Breast epithelium (tissue), 4 donors: ENCODE measurements at places on chromosomes 2 and 18.

GRCh38 chr2:209324281-209324680 lies 99.6 kb upstream of the MAP2 start:
- no peaks in the 10 kb centered on the region for H3K27me3 ChIP-seq
- DNase-seq, result no peak
- H3K36me3 ChIP-seq, result no peaks in the 10 kb centered on the region
- H3K4me1 ChIP-seq, result no peaks in the 10 kb centered on the region
- no peak overlapping the region for H3K27ac ChIP-seq
- H3K4me3 ChIP-seq, result no peak overlapping the region

GRCh38 chr2:11904029-11904428 lies 157.6 kb downstream of the LPIN1 start:
- no peaks in the 10 kb centered on the region for H3K36me3 ChIP-seq
- H3K4me1 ChIP-seq, result no peaks in the 10 kb centered on the region
- H3K4me3 ChIP-seq, result no peak overlapping the region
- no peaks in the 10 kb centered on the region for H3K27me3 ChIP-seq
- DNase-seq, result no peak

GRCh38 chr2:215218587-215219577 lies 80.5 kb upstream of the ABCA12 start:
- peak overlapping the region; percentile 20 for H3K27ac ChIP-seq
- H3K27me3 ChIP-seq, result no peaks in the 10 kb centered on the region
- no peak overlapping the region for H3K4me3 ChIP-seq
- H3K36me3 ChIP-seq, result no peaks in the 10 kb centered on the region
- no peak for DNase-seq

GRCh38 chr18:47260924-47261701 lies 9.7 kb upstream of the SKOR2 start:
- no peak for DNase-seq
- H3K36me3 ChIP-seq, result no peaks in the 10 kb centered on the region
- no peak overlapping the region for H3K27ac ChIP-seq
- H3K4me1 ChIP-seq, result no peaks in the 10 kb centered on the region

DNA sequence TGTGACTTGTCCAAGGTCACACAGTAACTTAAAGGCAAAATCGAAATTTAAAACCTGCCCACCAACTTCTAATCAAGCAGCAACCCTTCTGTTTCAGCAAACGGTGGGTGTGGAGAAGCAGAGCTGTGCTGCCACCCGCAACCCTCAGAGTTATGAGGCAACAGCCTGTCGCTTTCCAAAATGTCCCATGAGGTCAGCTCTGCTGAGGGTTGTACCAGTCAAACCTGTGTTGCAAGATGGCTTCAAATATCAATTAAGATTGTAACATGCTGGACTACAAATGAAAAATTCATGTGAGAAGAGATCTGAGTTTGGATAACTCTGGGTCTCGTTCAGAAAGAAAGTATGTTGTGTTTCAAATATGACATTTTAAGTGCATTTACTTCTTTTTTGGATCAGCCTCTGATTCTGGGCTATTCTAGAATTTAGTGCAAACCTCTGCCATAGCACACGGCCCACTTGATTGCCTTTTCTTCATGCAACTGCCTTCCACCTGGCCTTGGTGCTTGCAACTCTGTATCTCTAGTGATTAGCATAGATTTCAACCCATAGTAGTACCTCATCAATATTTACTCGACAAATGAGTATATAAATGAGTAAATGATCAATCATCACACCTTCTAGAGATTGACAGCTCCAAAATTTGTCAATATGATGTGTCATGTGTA lies 69.3 kb downstream of the TIMM21 start:
- H3K4me1 ChIP-seq, result peaks cover 3% of the 10 kb centered on the region
- H3K27me3 ChIP-seq, result no peaks in the 10 kb centered on the region
- H3K36me3 ChIP-seq, result no peaks in the 10 kb centered on the region
- H3K4me3 ChIP-seq, result no peak overlapping the region
- H3K27ac ChIP-seq, result no peak overlapping the region

- H3K27ac ChIP-seq, result peak overlapping the region; percentile 9
- H3K27me3 ChIP-seq, result no peaks in the 10 kb centered on the region
- no peak for DNase-seq
- H3K36me3 ChIP-seq, result no peaks in the 10 kb centered on the region
- no peaks in the 10 kb centered on the region for H3K4me1 ChIP-seq
- no peak overlapping the region for H3K4me3 ChIP-seq
Measured at GRCh38 chr2:66696374-66696773, 261.4 kb downstream of the MEIS1 start.

DNA sequence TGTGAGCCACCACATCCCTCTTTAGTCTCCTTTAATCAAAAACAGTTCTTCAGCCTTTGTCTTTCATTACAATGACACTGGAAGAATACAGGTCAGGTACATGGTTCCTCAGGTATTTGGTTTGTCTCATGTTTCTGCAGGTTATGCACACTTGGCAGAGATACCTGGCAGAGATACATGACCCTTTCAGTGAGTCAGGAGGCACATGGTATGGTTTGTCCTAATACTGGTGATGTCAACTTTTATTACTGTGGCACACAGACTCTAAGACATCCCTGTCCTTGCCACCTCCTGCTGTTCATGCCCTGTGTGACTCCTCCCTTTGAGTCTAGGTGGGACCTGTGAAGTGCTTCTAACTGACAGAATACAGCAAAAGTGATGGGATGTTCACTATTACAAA lies 58.4 kb downstream of the SPIRE1 start:
- H3K36me3 ChIP-seq, result no peaks in the 10 kb centered on the region
- no peak overlapping the region for H3K27ac ChIP-seq
- DNase-seq, result no peak
- H3K4me3 ChIP-seq, result no peak overlapping the region
- no peaks in the 10 kb centered on the region for H3K27me3 ChIP-seq
- no peaks in the 10 kb centered on the region for H3K4me1 ChIP-seq

GRCh38 chr2:162490761-162491470 lies 147.0 kb downstream of the GCA start:
- no peak overlapping the region for H3K27ac ChIP-seq
- H3K4me1 ChIP-seq, result no peaks in the 10 kb centered on the region
- H3K27me3 ChIP-seq, result no peaks in the 10 kb centered on the region
- H3K4me3 ChIP-seq, result no peak overlapping the region
- no peak for DNase-seq
- H3K36me3 ChIP-seq, result no peaks in the 10 kb centered on the region

- no peak for DNase-seq
- H3K36me3 ChIP-seq, result no peaks in the 10 kb centered on the region
- no peak overlapping the region for H3K4me3 ChIP-seq
- no peak overlapping the region for H3K27ac ChIP-seq
Measured at GRCh38 chr2:198211706-198212105, 407.3 kb downstream of the PLCL1 start.

DNA sequence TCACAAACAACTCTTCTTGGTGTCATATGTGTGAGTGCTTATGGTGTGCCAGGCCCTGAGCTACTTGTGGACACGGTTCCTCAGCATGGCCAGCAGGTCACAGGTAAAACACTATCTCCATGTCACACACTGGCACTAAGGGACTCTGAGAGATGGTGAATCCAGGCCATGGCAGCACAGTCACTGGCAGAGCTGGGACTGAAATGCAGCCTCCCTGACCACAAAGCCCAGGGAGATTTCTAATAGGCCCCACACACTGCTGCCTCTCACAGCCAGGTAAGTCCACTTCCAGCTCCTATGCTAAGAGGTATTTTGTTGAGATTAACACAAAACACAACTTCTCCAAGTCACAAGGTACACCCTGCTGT lies 92.0 kb downstream of the ACTR2 start:
- H3K27ac ChIP-seq, result peak overlapping the region; percentile 61
- no peaks in the 10 kb centered on the region for H3K36me3 ChIP-seq
- H3K4me1 ChIP-seq, result no peaks in the 10 kb centered on the region
- H3K4me3 ChIP-seq, result no peak overlapping the region
- DNase-seq, result no peak

GRCh38 chr2:150371044-150371818 lies 116.2 kb downstream of the RND3 start:
- no peak overlapping the region for H3K4me3 ChIP-seq
- no peak overlapping the region for H3K27ac ChIP-seq
- no peak for DNase-seq
- no peaks in the 10 kb centered on the region for H3K27me3 ChIP-seq

DNA sequence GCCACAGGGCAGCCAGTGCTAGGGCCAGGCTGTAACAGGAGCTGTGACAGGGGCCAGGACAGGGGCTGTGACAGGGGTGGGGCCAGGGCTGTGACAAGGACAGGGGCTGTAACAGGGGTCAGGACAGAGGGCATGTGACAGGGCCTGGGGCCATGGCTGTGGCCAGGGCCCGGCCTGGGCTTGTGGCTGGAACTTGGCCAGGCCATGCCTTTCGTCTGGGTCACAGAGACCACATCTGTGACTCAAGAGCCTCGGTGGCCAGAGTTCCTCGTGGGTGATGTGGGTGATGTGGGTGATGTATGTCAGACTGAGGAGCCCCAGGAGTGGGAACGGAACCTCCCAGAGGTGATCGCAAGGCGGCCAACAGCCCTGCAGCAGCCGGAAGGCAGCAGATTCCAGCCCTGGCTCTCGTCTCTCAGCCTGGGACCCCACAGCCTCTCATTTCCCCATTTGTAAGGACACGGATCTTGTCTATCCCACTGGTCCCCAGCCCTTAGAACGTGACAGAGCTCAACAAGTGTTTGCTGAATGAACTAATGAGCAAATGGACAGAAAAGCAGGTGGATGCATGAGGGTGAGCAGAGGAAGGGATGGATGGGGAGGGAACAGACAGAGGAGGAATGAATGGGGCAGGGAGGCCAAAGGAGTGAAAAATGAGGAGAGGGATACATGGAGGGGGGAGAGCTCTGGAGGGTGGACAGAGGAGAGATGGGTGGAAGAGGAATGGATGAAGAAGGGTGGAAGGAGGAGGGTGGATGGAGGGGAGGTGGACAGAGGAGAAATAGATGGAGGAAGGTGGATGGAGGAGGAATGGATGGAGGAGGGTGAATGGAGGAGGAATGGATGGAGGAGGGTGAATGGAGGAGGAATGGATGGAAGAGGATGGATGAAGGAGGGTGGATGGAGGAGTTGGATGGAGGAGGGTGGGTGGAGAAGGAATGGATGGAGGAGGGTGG lies 17.3 kb downstream of the ESPNL start:
- no peak overlapping the region for H3K4me3 ChIP-seq
- H3K27me3 ChIP-seq, result no peaks in the 10 kb centered on the region
- no peak overlapping the region for H3K27ac ChIP-seq
- no peaks in the 10 kb centered on the region for H3K4me1 ChIP-seq

- no peak for DNase-seq
- H3K36me3 ChIP-seq, result no peaks in the 10 kb centered on the region
- H3K27ac ChIP-seq, result no peak overlapping the region
- H3K27me3 ChIP-seq, result no peaks in the 10 kb centered on the region
- H3K4me3 ChIP-seq, result no peak overlapping the region
- no peaks in the 10 kb centered on the region for H3K4me1 ChIP-seq
Measured at GRCh38 chr2:220452561-220452960, 825.1 kb downstream of the SLC4A3 start.

- no peak for DNase-seq
- no peak overlapping the region for H3K27ac ChIP-seq
- H3K36me3 ChIP-seq, result no peaks in the 10 kb centered on the region
- no peak overlapping the region for H3K4me3 ChIP-seq
- no peaks in the 10 kb centered on the region for H3K27me3 ChIP-seq
Measured at GRCh38 chr2:186559370-186559769, 30.5 kb upstream of the ITGAV start.

- H3K27ac ChIP-seq, result no peak overlapping the region
- no peaks in the 10 kb centered on the region for H3K27me3 ChIP-seq
- H3K4me1 ChIP-seq, result no peaks in the 10 kb centered on the region
- H3K4me3 ChIP-seq, result no peak overlapping the region
- no peaks in the 10 kb centered on the region for H3K36me3 ChIP-seq
Measured at GRCh38 chr2:196853301-196854087, 44.3 kb upstream of the C2orf66 start.

DNA sequence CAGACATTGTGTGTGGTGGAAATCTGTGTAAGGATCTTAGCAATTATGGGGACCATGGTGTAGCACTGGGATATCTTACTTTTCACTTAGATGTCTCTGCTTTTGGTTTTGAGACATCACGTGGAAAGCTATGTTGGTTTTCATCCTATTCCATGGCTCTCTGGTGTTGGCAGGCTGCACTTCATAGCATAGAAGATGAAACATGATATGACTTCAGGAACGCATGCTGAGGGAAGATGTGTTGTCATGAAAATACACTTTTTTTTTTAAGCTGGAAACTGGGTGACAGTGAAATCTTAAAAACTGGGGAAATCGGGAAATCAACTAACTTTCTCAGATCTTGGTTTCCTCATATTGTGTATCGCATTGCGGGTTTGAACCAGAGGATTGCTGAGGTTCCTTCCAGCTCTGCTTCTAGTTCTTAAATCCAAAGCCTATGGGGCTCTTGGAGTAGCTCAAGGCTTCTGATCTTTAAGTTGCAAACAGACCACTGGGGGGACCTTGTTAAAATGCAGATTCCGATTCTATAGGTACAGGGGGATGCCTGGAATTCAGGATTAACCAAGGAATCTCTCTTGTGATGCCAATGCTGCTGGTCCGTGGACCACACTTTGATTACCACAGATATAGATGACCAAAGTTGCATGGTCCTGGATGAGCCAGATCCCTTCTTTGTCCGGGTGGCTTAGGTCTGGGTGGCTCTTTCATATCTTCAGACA lies 160.7 kb downstream of the SH3RF3 start:
- no peaks in the 10 kb centered on the region for H3K4me1 ChIP-seq
- no peaks in the 10 kb centered on the region for H3K27me3 ChIP-seq
- no peak overlapping the region for H3K27ac ChIP-seq
- H3K4me3 ChIP-seq, result no peak overlapping the region
- DNase-seq, result no peak

- H3K27me3 ChIP-seq, result no peaks in the 10 kb centered on the region
- DNase-seq, result no peak
- H3K4me3 ChIP-seq, result no peak overlapping the region
- H3K36me3 ChIP-seq, result no peaks in the 10 kb centered on the region
- no peak overlapping the region for H3K27ac ChIP-seq
Measured at GRCh38 chr18:8860845-8861642, 155.7 kb downstream of the MTCL1 start.

GRCh38 chr2:238967031-238967977 lies 119.4 kb downstream of the TWIST2 start:
- no peak overlapping the region for H3K27ac ChIP-seq
- no peaks in the 10 kb centered on the region for H3K27me3 ChIP-seq
- DNase-seq, result no peak
- H3K36me3 ChIP-seq, result no peaks in the 10 kb centered on the region
- no peaks in the 10 kb centered on the region for H3K4me1 ChIP-seq
- H3K4me3 ChIP-seq, result no peak overlapping the region

DNA sequence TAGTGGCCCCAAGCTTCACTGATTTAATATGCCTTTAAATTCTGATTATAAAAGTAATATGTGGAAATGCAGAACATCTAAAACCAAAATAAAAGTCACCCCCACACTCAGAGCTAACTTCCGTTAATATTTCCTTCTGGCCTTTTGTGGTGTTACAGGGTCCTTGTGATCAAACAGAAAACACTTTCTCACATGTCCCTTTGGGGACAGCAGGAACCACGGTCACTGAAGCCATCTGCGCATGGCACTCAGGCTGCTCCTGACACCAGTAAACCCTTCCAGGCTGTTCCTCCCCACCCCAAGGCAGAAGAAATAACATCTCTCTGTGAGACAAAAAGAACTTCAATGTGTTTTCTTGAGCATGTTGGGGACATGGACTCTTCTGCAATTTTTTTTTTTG lies 25.1 kb upstream of the GPR17 start:
- no peaks in the 10 kb centered on the region for H3K36me3 ChIP-seq
- DNase-seq, result no peak
- no peaks in the 10 kb centered on the region for H3K27me3 ChIP-seq

GRCh38 chr18:75844146-75844545 lies 416.6 kb upstream of the SMIM21 start:
- H3K36me3 ChIP-seq, result no peaks in the 10 kb centered on the region
- H3K4me3 ChIP-seq, result no peak overlapping the region
- no peaks in the 10 kb centered on the region for H3K27me3 ChIP-seq
- DNase-seq, result no peak

GRCh38 chr2:67281101-67281500 lies 116.0 kb upstream of the ETAA1 start:
- H3K4me1 ChIP-seq, result no peaks in the 10 kb centered on the region
- H3K27me3 ChIP-seq, result no peaks in the 10 kb centered on the region
- no peak overlapping the region for H3K27ac ChIP-seq
- no peak overlapping the region for H3K4me3 ChIP-seq
- DNase-seq, result no peak
